ENCODE measurements at places on chromosomes 3 and 15.
A peak's percentile ranks its signal among the peaks of the same experiment; 100 is the strongest.

DNA sequence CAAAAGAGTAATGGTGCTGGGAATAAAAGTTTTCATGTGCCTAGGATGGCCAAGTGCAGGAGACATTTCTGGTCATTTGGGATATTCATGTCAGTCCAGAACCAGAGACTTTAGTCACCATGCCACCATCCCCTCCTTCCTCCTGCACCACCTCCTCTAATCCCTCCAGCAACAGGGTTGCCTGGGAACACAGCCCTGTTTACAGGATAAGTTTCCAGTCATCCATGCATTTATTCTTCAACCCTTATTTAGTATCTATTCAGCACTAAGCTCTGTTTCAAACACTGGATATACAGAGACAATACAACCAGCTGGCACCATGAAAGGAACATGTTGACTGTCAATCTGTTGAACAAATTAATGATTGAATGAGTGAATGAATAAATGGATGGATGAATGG is 211.7 kb downstream of the CLSTN2 start:
- no peak for DNase-seq

DNA sequence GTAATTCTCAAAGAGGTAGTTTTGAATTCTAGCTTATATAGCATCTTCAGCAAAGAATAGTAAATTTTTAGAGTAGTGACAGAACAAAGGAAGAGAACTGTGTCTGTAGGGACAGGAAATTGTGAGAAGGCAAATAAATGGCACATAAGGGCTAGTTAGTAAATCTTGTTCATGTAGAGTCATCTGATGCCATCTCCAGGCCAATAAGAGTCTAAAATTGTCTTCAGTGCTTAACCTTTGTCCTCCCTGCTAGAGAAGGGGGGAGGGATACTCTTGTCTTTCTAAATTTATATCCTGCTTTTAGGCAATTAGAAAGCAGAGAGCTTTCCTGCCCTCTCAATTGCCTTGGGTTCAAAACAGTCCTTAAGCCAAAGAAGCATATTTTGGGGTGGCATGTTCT is 87.0 kb upstream of the DNAJC19 start:
- no peak for DNase-seq

GRCh38 chr3:101972430-101973162 is 123.3 kb downstream of the NFKBIZ start:
- no peak for DNase-seq

- DNase-seq, result no peak
These were observed 256.3 kb upstream of the TMCO5A start for GRCh38 chr15:37678124-37678523.

GRCh38 chr15:55853134-55853533 is 110.2 kb upstream of the PRTG start:
- DNase-seq, result no peak

GRCh38 chr15:45731343-45731742 is 96.5 kb downstream of the SQOR start:
- no peak for DNase-seq

- DNase-seq, result no peak
These were observed 108.1 kb downstream of the PDZRN3 start for GRCh38 chr3:73516631-73517030.

DNA sequence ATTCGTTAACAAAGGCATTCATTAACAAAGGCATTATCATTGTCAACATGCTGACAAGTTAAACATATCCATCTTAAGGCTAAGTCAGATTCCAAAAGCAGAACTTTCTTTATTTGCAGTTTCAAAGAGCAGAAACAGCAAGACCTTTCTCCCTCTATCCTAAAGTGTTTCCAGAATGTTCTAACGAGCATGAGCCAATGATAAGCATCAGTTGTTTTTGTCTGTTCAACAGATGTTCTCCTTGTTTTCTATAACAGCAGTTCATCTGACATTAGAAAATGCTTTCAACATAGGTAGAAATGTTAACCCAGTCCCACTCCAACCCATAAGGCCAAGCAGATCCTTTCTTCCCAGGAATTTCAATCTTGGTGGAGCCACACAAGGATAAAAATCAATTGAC is 77.6 kb upstream of the POMGNT2 start:
- no peak for DNase-seq

GRCh38 chr3:197846491-197846890 is 55.4 kb downstream of the LRCH3 start:
- DNase-seq, result no peak

- no peak for DNase-seq
These were observed 171.6 kb downstream of the CD47 start for GRCh38 chr3:107919239-107919638.

- no peak for DNase-seq
These were observed 492.9 kb downstream of the GBE1 start for GRCh38 chr3:81268526-81268925.

- no peak for DNase-seq
These were observed 87.5 kb downstream of the GAP43 start for GRCh38 chr3:115710799-115711198.

- peak; percentile 54 for DNase-seq
These were observed 4.4 kb upstream of the BRPF1 start for GRCh38 chr3:9727041-9727595.

DNA sequence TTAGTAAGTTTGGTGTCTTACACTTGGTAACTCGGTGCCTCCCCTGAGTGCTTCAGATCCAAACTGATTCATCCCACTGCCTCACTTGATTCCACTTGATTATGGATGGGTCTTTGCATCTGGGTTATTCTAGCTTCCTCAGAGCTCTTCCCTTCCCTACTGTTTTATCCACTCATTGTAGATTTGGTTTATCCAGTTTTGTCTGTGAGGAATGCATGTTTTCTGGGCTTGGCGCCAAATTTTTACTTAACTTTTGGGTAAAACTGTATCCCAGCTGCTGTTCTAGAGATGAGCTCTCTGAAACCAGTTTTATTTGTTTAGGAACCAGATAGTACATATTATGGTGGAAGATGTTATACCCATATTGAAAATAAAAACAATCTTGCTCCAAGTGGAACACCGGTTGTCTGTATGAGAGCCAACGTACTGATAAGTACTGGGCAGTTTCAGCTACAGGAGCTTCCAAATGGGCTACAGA is 20.9 kb downstream of the RAD54L2 start:
- DNase-seq, result no peak

DNA sequence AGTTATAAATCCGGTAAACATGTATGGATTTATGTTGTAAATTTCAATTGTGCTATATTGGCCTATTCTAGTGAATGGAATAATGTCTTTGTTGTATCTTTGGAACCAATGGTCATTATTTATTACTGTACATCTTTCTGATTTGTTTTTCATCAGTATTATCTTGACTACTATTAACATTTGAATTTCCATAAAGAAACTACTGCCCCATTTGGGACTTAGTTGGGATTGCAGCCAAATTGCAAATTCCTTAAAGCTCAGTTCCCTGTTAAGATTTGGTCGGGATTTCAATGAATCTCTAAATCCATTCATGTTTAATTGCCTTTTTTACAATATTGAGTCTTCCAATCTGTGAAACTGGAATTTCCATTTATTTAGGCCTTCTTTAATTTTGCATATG is 822.4 kb upstream of the CADM2 start:
- no peak for DNase-seq

- DNase-seq, result no peak
These were observed 20.8 kb downstream of the ARL14 start for GRCh38 chr3:160697637-160698380.

GRCh38 chr15:40737048-40737447 is 18.0 kb downstream of the RMDN3 start:
- DNase-seq, result no peak

DNA sequence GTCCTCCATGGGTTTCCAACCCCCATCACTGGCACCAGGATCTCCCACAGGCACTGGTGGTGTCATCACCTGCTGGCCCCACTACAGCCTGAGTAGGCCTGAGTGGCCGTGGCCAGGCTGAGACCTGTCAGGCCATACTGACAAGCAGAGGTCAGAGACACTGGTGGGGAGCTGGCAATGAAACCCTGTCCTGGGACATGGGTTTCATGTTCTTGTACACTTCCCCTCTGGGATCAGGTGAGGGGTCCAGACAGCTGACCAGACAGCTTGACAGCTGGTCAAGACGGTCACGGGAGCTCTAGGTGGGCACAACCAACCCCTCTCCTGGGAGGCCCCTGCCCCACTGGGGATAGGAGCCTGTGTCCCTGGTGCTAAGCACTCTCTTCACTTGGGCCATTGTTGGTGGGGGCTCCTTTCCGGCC is 13.1 kb downstream of the ZBTB47 start:
- no peak for DNase-seq

- DNase-seq, result no peak
These were observed 70.2 kb downstream of the LRRC28 start for GRCh38 chr15:99321468-99321867.

DNA sequence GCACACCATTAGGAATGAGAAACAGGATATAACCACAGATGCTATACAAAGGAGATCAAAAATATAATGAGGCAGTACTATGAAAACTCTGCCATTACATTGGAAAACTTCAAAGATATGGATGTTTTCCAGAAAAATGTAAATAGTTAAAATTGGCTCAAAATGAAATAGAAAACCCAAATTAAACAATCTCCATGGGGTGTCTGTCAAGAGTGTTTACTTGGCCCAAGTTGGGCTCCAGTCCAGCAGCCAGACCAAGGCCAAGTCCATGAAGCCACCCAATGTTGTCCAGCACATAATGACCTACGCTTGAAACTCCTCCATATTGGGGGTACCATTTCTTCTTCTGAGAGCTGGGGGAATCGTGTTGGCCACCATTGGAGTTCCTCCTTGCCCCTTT is 37.1 kb downstream of the CTXND1 start:
- no peak for DNase-seq

DNA sequence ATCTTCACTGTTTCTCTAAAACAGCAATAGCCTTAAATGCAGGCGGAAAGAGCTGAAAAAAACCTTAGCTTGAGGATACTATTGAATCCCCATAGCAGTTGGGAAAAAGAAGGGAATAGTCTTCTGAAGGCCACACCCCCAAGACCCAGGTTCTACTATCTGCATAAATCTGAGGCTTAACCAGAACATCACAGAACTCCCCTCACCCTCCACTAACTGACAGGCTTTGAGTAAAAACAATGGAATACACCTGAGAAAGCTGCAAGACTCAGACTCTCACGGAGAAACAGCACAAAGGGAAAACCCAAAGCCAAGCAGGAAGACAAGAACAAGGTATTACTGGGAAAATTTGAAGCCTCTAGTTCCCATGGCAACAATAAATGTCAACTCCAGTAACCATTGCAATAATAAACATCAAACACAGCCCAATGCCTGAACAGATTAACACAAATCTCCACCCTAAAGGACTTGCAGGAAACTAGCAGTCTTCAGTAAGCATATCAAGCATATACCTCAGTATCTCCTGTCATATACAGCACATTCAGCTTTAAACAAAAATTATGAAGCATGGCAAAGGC is 56.4 kb downstream of the TMCC1 start:
- no peak for DNase-seq

- DNase-seq, result no peak
These were observed 94.4 kb upstream of the FAM174B start for GRCh38 chr15:92749946-92750345.

- DNase-seq, result no peak
These were observed 28.5 kb upstream of the LRRC34 start for GRCh38 chr3:169841171-169841570.

DNA sequence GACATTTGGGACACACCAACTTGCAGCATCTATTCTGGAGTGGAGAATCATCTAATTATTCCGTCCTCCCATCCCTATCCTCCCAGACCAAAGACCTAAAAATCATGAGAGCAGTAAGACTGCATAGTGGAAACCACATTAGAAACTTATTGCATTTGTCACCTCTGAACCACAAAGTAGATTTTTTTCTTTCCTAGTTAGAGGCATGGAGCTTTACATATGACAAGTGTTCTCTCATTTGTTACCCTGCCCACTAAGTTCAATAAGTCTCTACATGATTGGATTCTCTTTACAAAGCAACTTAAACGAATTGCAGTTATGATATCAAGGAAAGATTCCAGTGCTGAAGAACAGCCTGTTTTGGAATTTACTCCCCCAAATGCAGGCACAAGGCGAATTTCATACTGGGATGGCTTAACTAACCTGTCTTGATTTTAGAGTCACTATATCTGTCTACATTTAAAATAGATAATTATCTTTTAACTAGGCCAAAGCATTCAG is 42.3 kb upstream of the LRRFIP2 start:
- no peak for DNase-seq

DNA sequence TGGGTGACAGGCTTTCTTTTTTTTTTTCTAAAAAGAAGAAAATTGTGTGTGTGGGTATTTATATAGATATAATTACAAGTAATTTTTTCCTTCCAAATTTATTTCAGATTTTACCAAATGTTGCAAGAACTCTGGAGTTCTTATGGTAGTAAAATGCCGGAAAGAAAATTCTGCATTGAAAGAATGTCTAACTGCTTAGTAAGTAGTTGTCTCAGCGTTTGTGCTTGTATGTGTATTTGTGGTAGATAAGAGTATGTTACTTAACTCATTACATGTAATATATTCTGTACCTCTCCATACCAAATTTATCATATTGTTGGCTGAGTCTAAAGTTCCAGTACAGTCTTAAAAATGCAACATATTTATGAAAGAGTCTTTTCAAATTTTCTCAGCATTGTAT is 32.3 kb upstream of the ZCWPW2 start:
- no peak for DNase-seq

All from urothelium cell line (cell line).